Activated CD8-positive, alpha-beta T cell treated with anti-CD3 and anti-CD28 coated beads, Interleukin-2, amount 10 ng/mL, durations not matched to agents 7 days and 5 days (primary cell): ENCODE measurements at places on chromosomes 4 and X.

GRCh38 chrX:154484255-154485149 is 1.9 kb downstream of the UBL4A start:
- DNase-seq: no peak

GRCh38 chr4:42489095-42489494 is 91.8 kb downstream of the SHISA3 start:
- DNase-seq: no peak

DNA sequence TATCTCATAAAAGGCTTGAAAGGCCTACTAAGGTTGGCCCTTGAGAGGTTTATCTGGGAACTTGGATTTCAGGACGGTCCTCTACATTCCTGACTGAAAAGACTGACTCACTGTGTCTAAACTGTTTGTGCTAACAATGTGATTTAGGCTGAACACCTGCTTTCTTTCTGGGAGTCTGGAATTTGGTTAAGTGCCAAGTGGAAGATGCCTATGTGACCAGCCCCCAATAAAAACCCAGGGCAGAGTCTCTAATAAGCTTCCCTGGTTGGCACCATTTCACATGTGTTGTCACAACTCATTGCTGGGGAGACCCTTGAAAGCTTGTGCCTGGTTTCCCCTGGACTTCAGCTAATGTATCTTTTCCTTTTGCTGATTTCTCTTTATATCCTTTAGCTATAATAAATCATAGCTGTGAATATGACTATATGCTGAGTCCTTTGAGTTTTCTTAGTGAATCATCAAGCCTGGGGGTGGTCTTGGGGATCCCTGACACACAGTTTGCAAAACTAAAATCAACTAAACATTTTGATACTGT is 55.1 kb downstream of the GPR82 start:
- no peak for DNase-seq

GRCh38 chr4:13535118-13535517 is 9.2 kb downstream of the NKX3-2 start:
- DNase-seq: no peak

DNA sequence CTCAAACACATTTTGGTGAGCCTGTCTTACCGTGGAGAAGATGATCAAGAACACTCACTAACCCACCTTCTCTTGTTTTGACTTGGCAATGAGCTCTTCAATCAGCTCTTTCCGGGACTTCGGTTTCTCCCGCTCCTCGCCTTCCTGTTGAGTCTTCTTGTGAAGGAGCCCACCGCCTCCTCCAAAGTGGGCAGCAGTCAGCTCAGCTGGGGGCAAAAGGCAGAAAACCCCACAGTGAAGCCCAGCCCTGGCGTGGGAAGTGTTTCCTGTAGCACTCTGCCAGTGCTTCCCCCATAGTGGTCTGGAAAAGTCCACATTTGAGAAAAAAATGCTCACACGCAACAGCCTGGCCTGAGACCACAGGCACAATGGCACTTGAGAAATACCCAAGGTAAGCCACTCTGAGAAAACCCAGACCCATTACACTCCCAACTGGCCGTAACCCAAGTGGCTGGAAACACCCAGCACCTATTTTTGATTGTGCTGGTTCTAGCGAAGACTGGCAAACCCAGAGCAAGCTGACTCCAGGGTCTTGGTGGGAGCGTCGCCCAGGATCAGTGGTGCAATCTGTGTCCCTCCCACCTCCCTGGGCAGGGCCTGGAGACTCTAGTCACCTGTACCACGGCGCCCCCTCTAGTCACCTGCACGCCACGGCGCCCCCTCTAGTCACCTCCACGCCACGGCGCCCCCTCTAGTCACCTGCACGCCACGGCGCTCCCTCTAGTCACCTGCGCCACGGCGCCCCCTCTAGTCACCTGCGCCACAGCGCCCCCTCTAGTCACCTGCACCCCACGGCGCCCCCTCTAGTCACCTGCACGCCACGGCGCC is 8.6 kb downstream of the NOP14 start:
- DNase-seq: peak; percentile 53
